Stimulated activated CD8-positive, alpha-beta memory T cell treated with anti-CD3 and anti-CD28 coated beads, Interleukin-4, amount 100 ng/mL, for 48 hours (primary cell): ENCODE measurements at places on chromosomes 1 and 21.

DNA sequence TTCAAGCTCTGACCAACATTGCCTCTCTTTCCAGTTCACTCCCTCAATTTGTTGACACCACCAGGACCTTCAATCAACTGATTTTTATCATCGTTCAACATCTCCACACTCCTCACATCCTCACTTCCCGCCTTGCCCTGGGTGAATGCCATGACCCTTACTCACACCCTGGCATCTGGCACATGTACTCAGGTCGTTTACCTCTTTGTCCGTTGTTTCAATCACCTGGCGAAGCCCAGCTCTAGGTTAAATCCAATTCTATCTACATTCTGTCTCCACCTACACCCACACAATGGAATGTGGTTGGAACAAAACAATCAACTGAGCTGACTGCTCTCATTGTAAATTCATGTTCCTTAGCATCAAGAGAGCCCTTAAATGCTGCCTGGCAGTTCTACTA is 24.2 kb upstream of the TBX15 start:
- no peak for DNase-seq

DNA sequence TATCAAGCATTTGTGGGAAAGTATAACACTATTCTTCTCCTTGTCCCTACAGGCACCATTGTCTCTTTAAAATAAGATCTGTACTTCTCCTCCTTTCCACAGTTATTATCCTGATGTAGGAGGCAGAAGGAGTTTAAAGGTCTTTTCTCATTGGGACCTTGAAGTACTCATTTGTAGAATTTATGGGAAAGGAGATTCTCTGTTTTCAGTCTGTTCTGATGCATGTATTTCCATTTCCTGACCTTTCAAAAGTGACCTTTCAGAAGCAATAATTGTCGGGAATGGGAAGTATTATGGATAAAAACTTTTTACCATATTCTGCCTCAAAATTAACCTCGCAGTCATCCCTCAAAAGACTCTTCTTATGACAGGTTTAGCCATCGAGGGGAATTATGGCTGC is 224.8 kb downstream of the CTH start:
- DNase-seq = no peak

DNA sequence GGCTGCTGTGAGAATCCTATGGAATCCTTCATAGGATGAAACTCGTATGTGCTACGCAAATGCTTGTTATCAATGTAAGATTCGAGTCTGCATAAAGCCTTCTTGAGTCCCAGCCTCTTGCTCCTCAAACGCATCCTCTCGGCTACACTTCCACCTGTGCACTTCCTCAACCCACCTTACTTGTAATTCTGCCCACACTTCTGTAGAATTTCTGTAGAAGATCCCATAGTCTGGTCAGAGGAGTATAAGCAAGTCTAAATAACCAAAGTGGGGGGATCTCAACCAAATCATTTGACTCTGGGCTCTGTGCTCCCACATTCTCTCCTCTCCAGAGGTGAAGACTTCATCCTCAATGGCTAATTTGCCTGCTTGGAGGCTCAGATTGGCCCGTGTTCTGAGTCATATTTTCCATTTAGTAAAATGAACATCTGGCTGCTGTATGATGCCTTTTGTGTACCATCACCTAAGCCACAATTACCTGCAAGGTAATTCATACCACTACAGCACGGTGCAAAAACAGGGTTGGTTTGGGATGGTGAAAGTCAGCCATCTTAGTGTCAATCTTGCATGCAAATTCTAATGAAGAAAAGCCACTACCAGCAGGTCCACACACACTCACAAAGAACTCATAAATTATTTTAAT is 63.2 kb downstream of the ITPKB start:
- DNase-seq = no peak

- DNase-seq = peak; percentile 95
Observed at GRCh38 chr21:39387461-39388037, 38.7 kb upstream of the HMGN1 start.

GRCh38 chr1:97412166-97412565 is 508.7 kb downstream of the DPYD start:
- DNase-seq = no peak

DNA sequence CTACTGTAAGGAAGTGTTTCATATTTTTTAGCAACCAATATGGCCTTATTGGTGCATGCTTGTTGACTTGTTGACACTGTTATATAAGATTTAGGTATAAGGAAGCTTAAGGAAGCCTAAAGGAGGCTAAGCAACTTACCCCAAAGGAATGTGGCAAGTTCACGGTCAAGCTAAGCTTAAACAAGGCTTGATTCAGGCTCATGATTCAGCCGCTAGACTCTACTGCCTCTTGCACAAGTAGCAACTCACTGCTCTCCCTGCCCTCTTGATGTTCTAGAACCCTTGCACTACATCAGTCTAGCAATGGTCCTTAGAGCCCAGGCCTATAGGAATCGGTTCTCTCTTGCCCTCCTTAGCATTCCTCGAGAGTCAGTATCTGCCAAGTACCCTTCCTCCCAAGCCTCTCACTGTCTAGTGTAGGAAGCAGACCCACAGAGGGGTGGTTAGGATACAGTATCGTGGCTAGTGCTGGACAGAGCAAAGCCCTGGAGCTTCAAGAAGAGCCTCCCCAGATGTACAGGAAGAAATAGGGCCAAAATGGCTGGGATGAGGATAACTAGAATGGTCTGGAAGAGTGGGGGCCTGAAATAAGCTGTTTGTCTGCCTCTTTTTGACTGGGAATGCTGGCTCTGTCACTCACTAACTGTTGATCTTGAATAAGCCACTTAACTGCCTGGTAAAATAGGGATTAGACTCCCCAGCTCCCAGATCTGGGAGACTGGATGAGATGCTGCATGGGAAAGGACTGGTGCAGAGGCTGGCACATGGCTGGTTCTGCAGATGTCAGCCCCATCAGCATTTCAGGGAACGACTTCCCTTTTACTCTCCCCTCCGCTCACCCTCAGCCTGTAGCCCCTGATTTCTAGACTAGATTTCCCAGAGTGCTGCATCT is 122.2 kb downstream of the NAV1 start:
- DNase-seq = no peak

DNA sequence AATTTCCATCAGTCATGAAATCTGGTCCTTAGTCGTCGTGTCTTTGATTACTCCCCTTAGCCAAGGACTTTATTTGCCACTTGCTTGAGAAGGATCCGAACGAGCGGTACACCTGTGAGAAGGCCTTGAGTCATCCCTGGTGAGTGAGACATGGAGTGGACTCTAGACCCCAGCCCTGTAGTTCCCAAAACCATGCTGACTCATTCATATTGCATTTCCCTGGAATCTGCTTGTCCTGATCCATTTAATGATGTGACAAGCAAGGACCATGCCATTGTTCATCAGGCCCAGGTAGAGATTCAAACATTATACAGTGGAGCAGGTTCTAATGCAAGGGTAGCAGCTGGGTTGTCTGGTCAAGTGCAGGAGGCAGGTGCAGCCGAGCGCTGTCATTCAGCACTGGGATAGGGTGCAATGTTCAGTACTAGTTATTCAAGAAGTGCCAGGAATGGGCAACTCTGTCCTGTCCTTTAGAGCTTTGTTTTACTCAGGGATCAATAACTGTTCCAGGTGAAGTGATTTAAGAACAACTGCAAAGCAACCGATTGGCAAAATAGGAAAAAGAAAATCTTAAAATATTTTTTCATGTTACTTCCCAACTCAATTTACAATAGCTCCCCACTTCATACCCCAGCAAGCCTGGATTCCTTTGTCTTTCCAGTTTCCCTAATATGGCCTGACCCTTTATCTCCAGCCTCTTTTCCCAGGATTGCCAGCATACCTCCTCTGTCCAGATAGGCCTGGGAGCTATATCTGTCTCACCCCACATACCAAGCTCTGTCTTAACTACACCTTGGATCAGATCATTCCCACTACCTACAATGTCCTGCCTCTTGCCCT is 26.5 kb downstream of the CAMK1G start:
- DNase-seq = no peak

- DNase-seq = peak; percentile 17
Observed at GRCh38 chr1:204373911-204374310, 14.2 kb upstream of the PLEKHA6 start.

- no peak for DNase-seq
Observed at GRCh38 chr1:19202396-19202795, 7.7 kb downstream of the UBR4 start.

GRCh38 chr1:71464016-71464415 is 383.2 kb upstream of the ZRANB2 start:
- DNase-seq = no peak

- DNase-seq = no peak
Observed at GRCh38 chr1:41097105-41097504, 75.6 kb upstream of the SLFNL1 start.

GRCh38 chr1:82903626-82904025 is 1095.3 kb downstream of the TTLL7 start:
- no peak for DNase-seq

DNA sequence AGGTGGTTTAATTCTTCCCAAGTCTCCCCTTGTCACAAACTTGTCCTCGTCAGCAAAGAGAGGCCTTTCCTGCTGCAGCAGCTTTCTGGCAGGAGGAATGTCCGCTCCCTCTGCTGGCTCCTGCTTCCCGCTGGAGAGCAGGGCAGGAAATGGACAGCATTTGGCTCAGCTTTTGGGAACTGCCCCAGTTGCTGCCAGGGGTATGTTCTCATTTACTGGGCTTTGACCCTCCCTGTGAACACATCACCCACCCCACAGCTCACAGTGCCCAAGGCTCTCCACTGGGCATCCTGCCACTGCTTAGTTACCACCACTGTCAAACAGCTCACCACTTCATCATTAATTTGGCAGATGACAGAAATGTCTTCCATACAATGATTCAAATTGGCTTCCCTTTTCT is 75.4 kb downstream of the MRPL37 start:
- DNase-seq = no peak

- DNase-seq = peak; percentile 29
Observed at GRCh38 chr1:35269201-35269988, 886 bp downstream of the ZMYM4 start.

DNA sequence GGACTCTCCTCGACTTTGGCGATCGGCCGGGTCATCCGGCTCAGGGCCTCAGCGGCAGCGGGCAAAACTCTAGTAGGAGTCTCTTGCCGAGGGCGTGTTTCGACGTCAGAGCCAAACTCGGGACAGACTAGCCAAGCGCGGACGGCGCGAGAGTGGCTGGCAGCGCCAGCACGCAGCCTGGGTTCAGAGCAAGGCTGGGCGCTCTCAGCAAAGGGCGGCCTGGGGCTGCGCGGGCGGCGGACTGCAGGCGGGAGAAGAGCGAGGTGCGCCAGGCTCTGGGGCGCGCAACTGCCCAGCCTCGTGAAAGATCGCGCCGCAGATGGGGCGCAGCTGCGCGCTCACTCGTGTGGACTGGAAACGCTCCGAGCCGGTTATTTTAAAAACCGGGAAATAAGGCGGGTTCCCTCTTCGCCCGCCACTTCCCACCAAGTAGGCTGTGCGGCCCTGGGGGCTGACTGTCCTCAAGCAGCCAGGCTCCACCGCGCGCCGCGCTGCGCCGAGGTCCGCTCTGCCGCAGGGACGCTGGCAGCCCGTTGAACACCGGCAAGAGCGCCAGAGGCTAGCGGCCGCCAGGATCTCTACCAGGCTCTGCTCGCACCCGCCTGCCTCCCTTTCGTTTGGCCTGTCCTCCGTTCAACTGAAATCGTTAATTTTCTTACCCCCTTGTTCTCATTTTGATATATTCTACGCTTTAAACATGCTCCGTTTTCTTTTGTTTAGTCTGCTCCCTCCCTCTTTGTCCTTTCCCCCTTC is 2.4 kb downstream of the ALX3 start:
- DNase-seq = no peak

DNA sequence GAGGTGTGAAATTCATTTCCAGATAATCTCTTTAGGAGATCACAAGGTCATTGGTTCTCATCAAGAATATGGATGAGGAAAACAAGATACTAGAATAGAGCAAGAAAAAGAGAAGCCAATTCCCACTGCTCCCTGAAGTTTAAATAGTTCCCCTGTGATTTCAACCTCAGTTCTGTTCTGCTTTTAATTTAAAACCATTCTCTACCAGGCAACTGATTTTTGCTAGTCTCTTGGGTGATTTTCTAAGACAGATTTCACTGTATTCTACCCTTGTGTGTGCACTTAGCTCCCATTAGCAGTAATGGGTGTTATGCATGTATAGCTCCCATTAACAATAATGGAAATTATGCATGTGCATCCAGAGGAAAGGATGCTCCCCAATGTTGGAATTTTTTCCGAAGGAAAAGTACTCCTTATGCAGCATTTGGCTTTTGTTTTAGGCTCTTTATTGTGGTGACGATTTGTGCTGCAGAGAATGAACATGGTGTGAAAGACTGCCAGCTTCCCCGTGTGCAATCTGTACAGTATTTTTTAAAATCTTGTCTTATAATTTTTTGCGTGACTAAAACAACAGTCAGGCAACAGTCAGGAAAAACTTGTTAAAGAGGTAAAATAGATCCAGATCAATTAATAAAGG is 144.0 kb upstream of the ZRANB2 start:
- DNase-seq = no peak

- DNase-seq = no peak
Observed at GRCh38 chr1:226698659-226699058, 40.4 kb downstream of the ITPKB start.

DNA sequence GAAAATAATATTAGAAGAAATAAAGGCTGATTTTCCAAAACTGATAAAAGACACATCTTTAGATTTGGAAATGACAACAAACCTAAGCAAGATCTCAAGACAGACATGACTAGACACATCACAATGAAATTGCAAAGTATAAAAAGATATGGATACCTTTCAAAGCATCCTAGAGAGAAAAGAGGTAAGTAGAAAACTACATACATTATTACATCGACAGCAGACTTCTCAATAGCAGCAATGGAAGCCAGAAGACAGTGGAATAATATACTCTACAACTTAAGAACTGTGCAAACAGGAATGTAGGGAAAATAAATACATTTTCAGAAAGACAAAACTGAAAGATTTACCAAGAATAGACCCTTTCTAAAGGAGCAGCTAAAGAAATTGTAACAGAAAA is 50.2 kb downstream of the DENND1B start:
- no peak for DNase-seq

DNA sequence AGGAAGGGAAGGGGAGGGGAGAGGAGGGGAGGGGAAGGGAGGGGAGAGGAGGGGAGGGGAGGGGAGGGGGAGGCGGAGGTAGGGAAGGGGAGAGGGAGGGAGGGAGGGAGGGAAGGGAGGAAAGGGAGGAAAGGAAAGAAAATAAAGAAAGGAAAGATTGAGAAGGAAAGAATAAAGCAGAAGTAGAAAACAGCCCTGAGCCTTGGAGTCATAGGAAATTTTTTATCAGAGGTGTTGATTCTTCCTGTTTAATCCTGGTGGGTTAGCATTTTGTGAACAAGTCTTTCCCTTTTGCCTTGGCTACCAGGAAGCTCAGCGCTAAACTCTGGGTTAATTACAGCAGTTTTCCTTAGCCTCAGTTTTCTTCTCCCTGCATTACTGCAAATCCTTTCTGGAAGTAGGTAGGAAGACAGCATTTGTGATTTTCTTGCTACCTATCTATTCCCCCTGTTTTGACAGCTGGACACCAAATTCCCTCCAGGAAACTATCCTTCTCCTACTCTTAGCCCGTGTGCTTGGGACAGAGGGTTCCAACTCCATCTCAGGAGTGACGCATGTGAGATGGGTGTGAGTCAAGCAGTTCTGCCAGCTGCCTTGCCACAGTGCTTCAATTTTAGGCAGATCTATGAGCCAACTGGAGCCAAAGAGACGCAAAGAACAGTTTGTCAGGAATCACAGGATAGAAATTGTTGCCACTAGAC is 26.9 kb downstream of the TOMM20 start:
- no peak for DNase-seq

- DNase-seq = peak; percentile 30
Observed at GRCh38 chr1:70504176-70504820, 93.2 kb downstream of the CTH start.

- no peak for DNase-seq
Observed at GRCh38 chr1:111819566-111820263, 64.0 kb downstream of the DDX20 start.
